ENCODE measurements at places on chromosomes 11 and 22. TPM values are rescaled to one million over a fixed set of nuclear protein-coding genes. Genes with fewer than 3 reads are reported as not detected.

The SIDT2 gene
- total RNA-seq = 24.8 TPM

DNA sequence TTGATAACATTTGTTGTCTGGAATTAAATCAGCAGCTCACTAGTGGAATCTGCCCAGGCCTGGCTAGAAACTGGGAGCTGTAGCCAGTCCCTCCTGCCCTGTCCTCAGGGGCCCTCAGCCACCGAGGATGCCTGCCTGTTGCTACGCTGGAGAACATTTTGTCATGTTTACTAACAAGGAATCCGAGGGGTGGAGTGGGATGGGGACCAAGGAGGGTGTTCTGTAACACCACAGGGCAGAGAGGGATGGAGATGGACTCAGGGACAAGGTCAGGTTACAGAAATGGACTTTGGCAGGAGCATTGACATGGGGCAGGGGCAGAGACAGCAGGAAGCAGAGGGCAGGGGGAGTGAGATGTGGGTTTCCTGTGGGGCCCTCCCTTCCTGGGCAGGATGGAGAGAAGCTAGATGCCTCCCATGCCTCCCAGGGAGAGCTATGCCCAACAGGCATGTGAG is 45.8 kb upstream of the AMPD3 start:
- H3K4me1 ChIP-seq = peaks cover 36% of the 10 kb centered on the region
- H3K4me3 ChIP-seq = no peak overlapping the region
- no peak overlapping the region for H3K27ac ChIP-seq
- H3K36me3 ChIP-seq = no peaks in the 10 kb centered on the region
- H3K27me3 ChIP-seq = no peaks in the 10 kb centered on the region

DNA sequence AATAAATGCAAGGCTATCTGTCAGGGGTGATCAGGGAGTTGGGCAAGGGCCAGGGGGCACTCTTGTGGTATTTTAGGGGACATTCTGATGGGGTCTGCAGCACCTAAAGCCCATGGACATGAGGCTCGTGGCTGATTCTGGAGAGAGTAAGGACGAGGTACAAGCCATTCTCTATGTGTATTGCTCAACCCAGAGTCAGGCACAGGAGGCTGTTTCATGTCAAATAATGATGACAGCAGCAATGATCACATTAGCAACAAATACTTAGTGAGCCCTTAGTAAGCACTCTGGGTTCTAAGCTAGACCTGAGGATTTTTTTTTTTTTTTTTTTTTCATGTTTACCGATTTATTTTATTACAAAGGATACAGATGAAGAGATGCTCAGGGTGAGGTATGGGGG is 83.5 kb upstream of the THY1 start:
- H3K27me3 ChIP-seq = no peaks in the 10 kb centered on the region
- no peak for DNase-seq
- H3K4me1 ChIP-seq = no peaks in the 10 kb centered on the region
- no peak overlapping the region for H3K4me3 ChIP-seq
- H3K27ac ChIP-seq = no peak overlapping the region

DNA sequence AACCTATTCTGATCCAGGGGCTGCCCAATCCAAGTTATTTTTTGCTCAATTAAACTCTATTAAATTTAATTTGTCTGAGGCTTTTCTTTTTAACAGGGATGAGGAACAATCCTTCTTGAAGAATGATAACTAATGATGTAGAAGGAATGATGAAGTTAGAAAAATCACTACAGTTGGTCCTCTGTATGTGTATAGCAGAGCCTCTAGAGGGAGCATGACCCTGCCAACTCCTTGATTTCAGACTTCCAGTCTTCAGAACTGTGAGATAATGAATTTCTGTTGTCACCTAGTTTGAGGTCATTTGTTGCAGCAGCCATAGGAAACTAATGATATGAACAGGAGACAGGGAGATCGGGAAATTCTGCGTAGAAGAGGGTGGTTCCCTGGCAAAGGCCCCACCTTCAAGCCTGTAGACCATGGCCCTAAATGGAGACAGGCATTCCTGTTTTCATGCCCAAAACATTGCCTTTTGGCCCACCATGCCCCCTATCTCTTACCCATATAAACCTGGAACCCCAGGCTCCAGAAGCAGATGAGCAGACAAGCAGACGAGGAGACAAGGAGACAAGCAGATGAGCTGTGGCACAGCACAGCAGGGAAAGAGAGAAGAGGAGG is 7.7 kb upstream of the QSER1 start:
- DNase-seq = no peak
- no peak overlapping the region for H3K4me3 ChIP-seq
- H3K4me1 ChIP-seq = no peaks in the 10 kb centered on the region

The OR5A2 gene
- total RNA-seq = not detected

The NELL1 gene
- 0.49 TPM for total RNA-seq

DNA sequence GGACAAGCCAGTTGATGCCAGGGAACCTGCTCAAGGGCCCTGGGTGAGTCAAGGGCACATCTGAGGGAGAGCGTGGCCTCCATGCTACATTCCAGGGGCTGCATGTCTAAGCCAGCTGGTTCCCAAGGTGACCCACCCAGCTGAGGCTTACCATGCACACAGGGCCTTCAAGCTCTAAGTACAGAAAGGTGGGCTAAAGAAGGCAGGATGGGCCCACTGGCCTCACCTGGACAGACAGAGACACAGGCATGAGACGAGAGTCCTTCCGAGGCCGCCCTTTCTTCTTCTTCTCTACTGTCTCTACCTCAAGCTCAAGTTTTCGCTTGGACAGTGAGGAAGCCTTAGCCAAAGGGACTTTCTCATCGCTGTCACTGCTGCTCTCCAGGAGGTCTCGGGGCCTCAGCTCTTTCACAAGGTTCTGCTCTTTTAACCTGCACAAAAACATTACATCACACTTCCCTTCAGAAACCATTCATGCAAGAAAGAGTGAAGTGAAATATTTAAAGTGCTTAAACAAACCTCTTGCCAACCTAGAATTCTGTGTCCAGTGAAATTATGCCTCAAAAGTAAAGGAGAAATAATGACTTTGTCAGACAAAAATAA is 69.9 kb downstream of the HIRA start:
- H3K36me3 ChIP-seq = peaks cover 67% of the 10 kb centered on the region
- no peak for DNase-seq
- H3K4me3 ChIP-seq = no peak overlapping the region
- H3K4me1 ChIP-seq = no peaks in the 10 kb centered on the region
- no peak overlapping the region for H3K27ac ChIP-seq

GRCh38 chr11:119416606-119417580 is 6.1 kb downstream of the THY1 start:
- peaks cover 34% of the 10 kb centered on the region for H3K4me1 ChIP-seq
- no peak overlapping the region for H3K4me3 ChIP-seq
- H3K27ac ChIP-seq = peak overlapping the region; percentile 43
- no peak for DNase-seq
- no peaks in the 10 kb centered on the region for H3K36me3 ChIP-seq
- no peaks in the 10 kb centered on the region for H3K27me3 ChIP-seq

The MTFP1 gene
- total RNA-seq = 21.1 TPM

- H3K4me1 ChIP-seq = peaks cover 14% of the 10 kb centered on the region
- H3K36me3 ChIP-seq = no peaks in the 10 kb centered on the region
- no peaks in the 10 kb centered on the region for H3K27me3 ChIP-seq
These were observed 19.3 kb upstream of the MRGPRX2 start for GRCh38 chr11:19079643-19080440.

The HSPB2 gene
- total RNA-seq = not detected

- no peaks in the 10 kb centered on the region for H3K36me3 ChIP-seq
- no peaks in the 10 kb centered on the region for H3K27me3 ChIP-seq
- no peak for DNase-seq
- H3K4me1 ChIP-seq = no peaks in the 10 kb centered on the region
- H3K4me3 ChIP-seq = no peak overlapping the region
- no peak overlapping the region for H3K27ac ChIP-seq
These were observed 513.1 kb downstream of the MIAT start for GRCh38 chr22:27170491-27170890.

- H3K4me3 ChIP-seq = no peak overlapping the region
- no peak for DNase-seq
- no peaks in the 10 kb centered on the region for H3K36me3 ChIP-seq
- no peaks in the 10 kb centered on the region for H3K4me1 ChIP-seq
- H3K27me3 ChIP-seq = no peaks in the 10 kb centered on the region
These were observed 61.1 kb downstream of the OSBP2 start for GRCh38 chr22:30755759-30756124.

DNA sequence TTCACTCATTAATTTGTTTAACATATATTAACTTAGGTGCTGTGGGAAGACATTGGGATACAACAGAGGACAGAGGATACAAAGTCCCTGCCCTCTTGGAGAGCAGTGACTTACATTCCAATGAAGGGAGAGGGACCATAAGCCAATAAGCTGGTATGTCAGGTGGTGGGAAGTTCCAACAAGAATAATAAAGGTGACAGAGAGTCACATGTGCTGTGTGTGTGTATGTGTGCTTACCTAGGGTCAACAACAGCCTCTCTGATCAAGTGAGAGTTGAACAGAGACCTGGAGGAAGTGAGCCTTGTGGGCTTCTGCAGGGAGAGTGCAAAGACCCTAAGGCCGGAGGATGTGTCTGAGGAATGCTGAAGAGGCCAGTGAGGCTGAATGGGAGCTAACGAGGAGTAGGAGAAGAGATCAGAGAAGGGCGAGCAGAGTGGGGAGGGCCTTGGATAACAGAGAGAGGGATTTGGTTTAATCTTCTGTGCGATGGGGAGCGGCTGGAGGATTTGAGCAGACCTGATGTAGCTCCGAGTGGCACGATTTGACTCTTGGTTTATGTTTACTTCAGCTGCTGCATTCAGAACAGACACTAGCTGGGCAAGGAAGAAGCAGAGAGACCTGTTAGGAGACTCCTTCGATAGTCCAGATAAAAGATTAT is 35.3 kb downstream of the MAP6 start:
- no peak for DNase-seq
- H3K4me1 ChIP-seq = no peaks in the 10 kb centered on the region
- H3K27ac ChIP-seq = no peak overlapping the region
- H3K27me3 ChIP-seq = no peaks in the 10 kb centered on the region
- no peak overlapping the region for H3K4me3 ChIP-seq

- H3K4me3 ChIP-seq = no peak overlapping the region
- no peak overlapping the region for H3K27ac ChIP-seq
- no peak for DNase-seq
- H3K4me1 ChIP-seq = peaks cover 25% of the 10 kb centered on the region
These were observed 32.8 kb downstream of the CELSR1 start for GRCh38 chr22:46504584-46504983.

DNA sequence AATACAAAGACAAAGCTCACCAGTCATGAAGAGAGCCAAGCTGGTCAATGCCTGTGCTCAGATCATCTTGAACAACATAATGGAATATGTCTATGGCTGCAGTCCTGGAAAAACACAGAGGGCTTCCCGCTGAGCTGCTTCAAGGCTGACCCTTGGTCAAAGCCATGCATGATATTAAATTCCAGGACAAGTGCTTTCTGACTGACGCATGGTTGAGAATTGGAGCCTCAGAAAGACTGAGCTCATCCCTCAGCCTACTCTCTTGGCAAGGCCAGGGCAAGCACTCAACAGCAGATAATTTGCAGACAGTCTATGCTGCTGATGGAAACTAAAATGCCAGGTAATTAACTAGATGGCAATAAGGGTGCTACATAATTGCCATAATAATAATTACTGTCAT is 89.2 kb downstream of the GALNT18 start:
- no peak overlapping the region for H3K4me3 ChIP-seq
- H3K27ac ChIP-seq = no peak overlapping the region
- H3K36me3 ChIP-seq = no peaks in the 10 kb centered on the region
- H3K27me3 ChIP-seq = no peaks in the 10 kb centered on the region

DNA sequence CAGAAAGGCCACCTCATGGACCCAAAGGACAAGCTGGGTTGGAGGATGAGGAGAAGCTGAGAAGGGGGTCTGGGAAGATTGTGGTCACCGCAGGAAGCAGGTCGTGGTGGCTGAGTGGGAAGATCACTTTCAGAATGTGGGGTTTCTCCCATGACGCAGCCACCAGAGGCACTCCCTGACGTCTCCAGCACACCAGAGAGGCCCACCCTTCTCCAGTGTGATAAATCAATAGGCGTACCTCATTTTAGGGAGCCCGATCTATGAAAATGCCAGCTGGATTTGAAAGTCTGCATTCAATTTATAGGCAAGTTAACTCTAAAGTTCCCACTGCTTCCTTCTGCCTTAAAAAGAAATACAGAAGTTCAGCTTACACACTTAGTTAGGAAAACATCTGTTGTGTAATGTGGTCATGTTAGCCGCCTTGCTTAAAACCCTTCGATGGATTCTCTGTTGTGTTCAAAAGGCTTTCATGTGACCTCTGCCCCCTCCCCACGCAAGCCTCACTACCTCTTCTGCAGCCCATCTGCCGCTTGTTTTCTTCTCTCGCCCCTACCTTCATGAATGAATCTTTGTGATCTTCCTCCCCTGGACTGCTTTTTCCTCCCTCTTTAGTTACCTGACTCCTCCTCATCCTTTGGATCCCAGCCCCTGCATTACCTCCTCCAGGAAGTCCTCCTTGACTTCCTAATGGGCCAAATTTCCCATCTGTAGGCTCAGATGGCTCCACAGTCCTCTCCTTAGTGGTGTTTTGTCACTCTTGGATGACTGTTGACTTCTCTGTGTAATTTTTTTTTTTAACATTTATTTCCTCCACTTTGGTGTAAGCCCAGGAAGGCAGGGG is 10.7 kb downstream of the TSPAN18 start:
- no peaks in the 10 kb centered on the region for H3K36me3 ChIP-seq
- no peak overlapping the region for H3K4me3 ChIP-seq
- H3K27ac ChIP-seq = no peak overlapping the region
- DNase-seq = no peak

The DGCR6 gene
- 1.5 TPM for total RNA-seq

The CRACR2B gene
- 4.9 TPM for total RNA-seq

Measured in vagina (tissue), 2 donors.